Osteocyte (in vitro differentiated cells): ENCODE measurements at places on chromosomes 1 and 21. TPM values are rescaled to one million over a fixed set of nuclear protein-coding genes. Genes with fewer than 3 reads are reported as not detected.
A peak's percentile ranks its signal among the peaks of the same experiment; 100 is the strongest.

The LCE1E gene
- not detected in 2 replicates for total RNA-seq

DNA sequence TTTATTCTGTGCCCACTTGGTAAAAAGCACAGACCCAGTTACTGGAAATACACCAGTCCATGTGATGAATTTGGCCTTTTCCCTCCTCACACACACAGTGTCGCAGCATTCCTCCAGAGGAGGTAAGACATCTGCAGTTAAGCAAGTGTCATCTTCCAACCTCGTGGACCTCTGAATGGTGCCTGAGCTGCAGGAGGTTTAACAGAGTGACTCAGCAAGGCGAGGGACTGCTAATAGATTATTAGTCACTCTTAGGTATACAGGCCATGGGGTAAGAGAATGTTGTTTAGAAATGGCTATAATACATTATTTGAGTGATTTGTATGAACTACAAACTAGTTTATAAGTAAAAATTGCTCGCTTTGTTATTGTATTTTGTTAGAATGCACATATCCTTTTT is 8.6 kb upstream of the LRRC8B start:
- H3K36me3 ChIP-seq, result no peaks in the 10 kb centered on the region
- H3K4me3 ChIP-seq, result no peak overlapping the region
- no peak overlapping the region for H3K27ac ChIP-seq
- peaks cover 2% of the 10 kb centered on the region for H3K4me1 ChIP-seq

The LIN28A gene
- total RNA-seq, result not detected in 2 replicates

DNA sequence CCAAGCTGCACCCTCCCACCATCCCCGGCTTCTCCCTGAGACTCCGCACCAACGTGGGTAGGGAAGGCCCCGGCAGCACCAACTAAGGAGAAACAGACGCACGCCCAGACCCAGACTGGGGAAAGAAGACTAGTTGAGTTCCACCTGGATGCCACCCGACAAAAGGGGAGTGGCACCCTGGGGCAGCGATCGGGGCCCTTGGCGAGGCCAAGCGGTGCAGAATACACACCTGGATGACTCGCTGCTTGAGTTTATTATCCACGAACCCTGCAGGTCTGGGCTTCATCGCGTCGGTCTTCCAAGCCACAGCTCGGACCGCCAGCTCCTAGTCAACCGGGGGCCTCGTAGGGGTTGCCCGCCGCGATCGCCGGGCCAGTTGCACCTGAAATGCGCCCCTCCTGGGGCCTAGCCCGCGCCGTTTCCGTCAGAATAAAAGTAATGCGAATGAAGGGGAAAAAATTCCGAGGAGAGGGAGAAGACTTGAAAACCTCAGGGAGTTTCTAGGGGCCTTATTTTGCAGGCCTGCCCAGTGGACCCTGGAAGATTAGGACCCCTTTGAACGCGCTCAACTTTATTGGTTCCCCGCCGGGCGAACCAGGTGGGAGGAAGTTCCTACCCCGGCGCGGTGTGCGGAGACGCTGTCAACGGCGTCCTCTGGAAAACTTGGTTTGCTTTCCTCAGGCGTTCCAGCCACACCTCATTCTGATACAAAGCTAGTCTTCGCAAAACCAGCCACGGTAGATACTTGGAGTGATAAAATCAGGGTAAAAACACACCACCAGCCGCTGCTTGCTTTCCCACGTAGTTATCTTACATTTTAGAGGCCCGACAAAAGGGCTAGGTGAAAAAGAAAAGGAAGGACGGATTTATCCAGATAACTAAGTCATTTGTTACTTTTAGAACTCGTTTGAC is at the start of gene NVL:
Gene NVL (minus strand): TSS at position 331 of the 912 bp plus-strand sequence. CDS start 45 bp downstream, at position 286.
- H3K4me3 ChIP-seq, result peak within 1 kb of the TSS; percentile 94
- DNase-seq, result peak; percentile 91
- peak within 1 kb of the TSS; percentile 99 for H3K27ac ChIP-seq

DNA sequence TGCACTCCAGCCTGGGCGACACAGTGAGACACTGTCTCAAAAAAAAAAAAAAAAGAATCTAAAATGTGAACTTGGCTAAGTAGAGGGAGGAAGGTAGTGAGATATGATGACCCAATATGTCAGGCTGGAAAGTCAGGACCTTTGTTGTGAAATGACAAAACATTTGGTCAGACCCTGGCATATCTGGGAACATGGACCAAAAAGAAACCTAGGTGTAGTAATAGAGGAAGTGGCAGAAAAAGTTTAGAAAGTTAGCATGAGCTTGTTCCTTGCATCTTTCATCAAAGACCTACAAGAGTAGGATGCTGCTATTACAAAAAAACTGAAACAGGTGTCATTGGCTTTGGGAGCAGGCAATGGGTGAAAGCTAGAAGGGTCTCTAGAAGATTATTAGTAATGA is 7.3 kb upstream of the S100A3 start:
- no peaks in the 10 kb centered on the region for H3K27me3 ChIP-seq
- no peak overlapping the region for H3K4me3 ChIP-seq
- DNase-seq, result no peak
- H3K4me1 ChIP-seq, result peaks cover 18% of the 10 kb centered on the region

DNA sequence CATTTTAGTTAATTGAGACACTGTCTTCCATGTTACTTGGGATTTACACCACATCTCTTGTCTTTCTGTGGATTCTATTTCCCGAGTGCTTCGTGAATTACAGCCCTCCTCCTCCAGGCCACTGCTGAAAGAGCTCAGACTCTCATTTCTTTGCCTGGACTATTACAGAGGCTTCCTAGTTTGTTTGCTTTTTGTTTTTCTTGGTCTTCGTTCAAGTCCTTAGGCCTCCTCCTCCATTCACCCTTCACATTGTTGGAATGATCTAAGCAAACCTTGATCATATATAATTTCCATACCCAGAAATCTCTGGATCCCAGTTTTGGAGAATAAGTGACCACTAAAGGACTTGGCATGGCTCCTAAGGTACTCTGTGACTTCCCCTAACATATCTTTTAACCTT is 94.1 kb downstream of the CNIH3 start:
- peaks cover 5% of the 10 kb centered on the region for H3K27me3 ChIP-seq
- no peaks in the 10 kb centered on the region for H3K36me3 ChIP-seq
- DNase-seq, result no peak
- no peaks in the 10 kb centered on the region for H3K4me1 ChIP-seq
- no peak overlapping the region for H3K27ac ChIP-seq
- no peak overlapping the region for H3K4me3 ChIP-seq

The LCE1B gene
- total RNA-seq, result not detected in 2 replicates

- H3K27me3 ChIP-seq, result no peaks in the 10 kb centered on the region
- H3K4me1 ChIP-seq, result no peaks in the 10 kb centered on the region
- no peak overlapping the region for H3K4me3 ChIP-seq
- peaks cover 7% of the 10 kb centered on the region for H3K36me3 ChIP-seq
- no peak for DNase-seq
Observed at GRCh38 chr1:35756064-35756463, 13.7 kb downstream of the CLSPN start.

DNA sequence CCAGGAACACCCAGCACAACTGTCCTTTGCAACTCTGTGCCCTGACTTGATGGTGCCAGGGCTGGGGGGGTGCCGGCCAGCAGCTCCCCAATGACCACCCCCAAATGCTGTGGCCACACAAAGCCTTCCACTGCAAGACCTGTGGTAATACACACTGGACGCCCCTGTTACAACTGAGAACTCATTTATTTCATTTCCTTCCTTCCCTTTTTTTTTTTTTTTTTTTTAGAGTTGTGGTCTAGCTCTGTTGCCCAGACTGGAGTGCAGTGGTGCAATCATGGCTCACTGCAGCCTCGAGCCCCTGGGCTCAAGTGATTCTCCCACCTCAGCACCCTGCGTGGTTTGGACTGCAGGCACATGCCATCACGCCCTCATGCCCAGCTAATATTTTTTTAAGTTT is 25.2 kb downstream of the TP73 start:
- H3K36me3 ChIP-seq, result no peaks in the 10 kb centered on the region
- H3K27me3 ChIP-seq, result peaks cover 9% of the 10 kb centered on the region
- H3K27ac ChIP-seq, result no peak overlapping the region

The LMX1A gene
- not detected in 2 replicates for total RNA-seq

The FMN2 gene
- 8.6 and 9.3 TPM in 2 replicates for total RNA-seq

DNA sequence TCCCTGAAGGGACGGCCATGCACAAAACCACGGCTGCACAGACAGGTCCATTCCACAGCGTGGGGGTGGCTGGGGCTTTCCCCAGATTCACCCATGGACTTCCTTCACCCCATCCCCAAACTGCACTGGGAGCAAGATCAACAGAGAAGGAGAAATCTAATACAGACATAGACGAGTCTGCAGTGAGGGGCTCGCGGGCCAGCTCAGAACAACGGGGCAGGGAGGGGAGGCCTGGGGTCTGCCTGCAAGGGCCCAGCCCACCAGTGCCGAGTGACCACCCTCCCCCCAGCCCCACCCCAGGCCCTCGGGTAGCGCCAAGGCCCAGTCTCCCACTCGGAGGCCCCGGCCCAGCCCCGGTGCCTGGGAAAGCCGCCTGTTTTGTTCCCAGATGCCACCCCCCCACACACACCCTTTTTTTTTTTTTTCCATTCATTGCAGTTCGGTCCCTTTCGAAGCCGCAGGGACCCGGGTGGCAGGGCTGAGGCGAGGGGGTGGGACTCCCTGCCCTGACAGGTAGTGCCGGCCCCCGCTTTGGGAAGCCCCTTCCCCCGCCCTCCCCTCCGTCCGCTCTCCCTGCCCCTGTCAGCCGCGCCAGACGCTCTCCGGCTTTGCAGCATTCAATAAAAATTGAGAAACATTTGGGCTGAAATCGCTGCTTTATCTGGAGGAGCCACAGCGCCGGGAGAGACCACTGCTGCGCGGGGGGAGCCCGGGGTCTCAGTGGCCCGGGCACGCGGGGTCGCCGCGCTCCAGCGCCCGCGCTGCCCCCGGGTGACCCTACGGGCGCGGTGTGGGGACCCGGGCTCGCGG is 543 bp upstream of the EPHB2 start:
- no peaks in the 10 kb centered on the region for H3K36me3 ChIP-seq
- H3K4me3 ChIP-seq, result peak overlapping the region; percentile 64
- DNase-seq, result no peak
- no peak overlapping the region for H3K27ac ChIP-seq
- H3K4me1 ChIP-seq, result peaks cover 21% of the 10 kb centered on the region

- H3K27ac ChIP-seq, result no peak overlapping the region
- H3K4me1 ChIP-seq, result no peaks in the 10 kb centered on the region
- no peak for DNase-seq
- no peaks in the 10 kb centered on the region for H3K36me3 ChIP-seq
- no peak overlapping the region for H3K4me3 ChIP-seq
- peaks cover 7% of the 10 kb centered on the region for H3K27me3 ChIP-seq
Observed at GRCh38 chr1:226212545-226212944, 10.9 kb upstream of the MIXL1 start.

- H3K4me3 ChIP-seq, result no peak overlapping the region
- H3K27ac ChIP-seq, result peak overlapping the region; percentile 75
- H3K4me1 ChIP-seq, result peaks cover 28% of the 10 kb centered on the region
- H3K36me3 ChIP-seq, result peaks cover 38% of the 10 kb centered on the region
- H3K27me3 ChIP-seq, result no peaks in the 10 kb centered on the region
Observed at GRCh38 chr1:201850053-201850397, 21.1 kb downstream of the IPO9 start.

- DNase-seq, result no peak
- H3K27me3 ChIP-seq, result no peaks in the 10 kb centered on the region
- H3K4me3 ChIP-seq, result no peak overlapping the region
- peaks cover 9% of the 10 kb centered on the region for H3K36me3 ChIP-seq
- H3K4me1 ChIP-seq, result peaks cover 3% of the 10 kb centered on the region
- no peak overlapping the region for H3K27ac ChIP-seq
Observed at GRCh38 chr1:64567426-64568170, 97.7 kb downstream of the CACHD1 start.

DNA sequence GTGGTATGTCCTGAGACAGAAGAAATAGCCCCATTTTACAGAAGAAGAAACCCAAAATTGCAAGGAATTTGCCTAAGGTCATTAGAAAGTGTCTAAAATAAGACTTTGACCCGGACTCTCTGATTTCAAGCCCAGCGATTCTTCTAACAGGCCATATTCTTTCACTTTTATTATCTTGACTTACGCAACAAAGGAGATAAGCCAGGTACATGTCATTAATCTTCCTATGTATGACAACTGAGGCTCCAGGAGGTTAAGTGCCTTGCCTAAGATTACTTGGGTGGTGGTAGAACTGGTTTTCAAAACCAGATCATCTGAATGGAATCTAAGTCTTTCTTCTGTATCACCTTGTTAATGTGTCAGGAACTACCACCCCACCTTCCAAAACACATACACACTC is 124.3 kb downstream of the PBX1 start:
- H3K27ac ChIP-seq, result no peak overlapping the region
- no peaks in the 10 kb centered on the region for H3K27me3 ChIP-seq
- H3K4me3 ChIP-seq, result no peak overlapping the region
- peaks cover 3% of the 10 kb centered on the region for H3K36me3 ChIP-seq

The RIMS3 gene
- 16.5 and 17.0 TPM in 2 replicates for total RNA-seq

DNA sequence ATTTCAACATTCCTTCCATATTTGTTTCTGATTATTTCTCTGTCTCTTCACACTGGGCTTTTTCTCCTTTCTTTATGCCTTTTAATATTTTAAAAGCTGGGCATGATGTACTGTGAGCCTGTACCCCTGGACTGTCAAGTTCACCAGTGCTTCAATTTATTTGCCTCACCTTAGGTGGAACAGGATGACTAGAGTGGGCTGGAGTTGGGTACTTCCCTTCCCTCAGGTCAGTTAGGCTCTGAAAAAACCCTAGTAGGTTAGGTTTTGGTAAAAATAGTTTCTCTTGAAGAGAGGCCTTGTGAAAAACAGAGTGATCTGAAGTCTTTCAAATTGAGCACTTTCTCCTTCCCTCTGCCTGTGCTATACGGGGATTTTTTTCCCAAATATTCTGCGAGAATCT is 163.0 kb upstream of the LYPLAL1 start:
- no peaks in the 10 kb centered on the region for H3K27me3 ChIP-seq
- no peak for DNase-seq
- H3K4me3 ChIP-seq, result no peak overlapping the region
- no peak overlapping the region for H3K27ac ChIP-seq
- H3K36me3 ChIP-seq, result peaks cover 2% of the 10 kb centered on the region
- peaks cover 2% of the 10 kb centered on the region for H3K4me1 ChIP-seq

DNA sequence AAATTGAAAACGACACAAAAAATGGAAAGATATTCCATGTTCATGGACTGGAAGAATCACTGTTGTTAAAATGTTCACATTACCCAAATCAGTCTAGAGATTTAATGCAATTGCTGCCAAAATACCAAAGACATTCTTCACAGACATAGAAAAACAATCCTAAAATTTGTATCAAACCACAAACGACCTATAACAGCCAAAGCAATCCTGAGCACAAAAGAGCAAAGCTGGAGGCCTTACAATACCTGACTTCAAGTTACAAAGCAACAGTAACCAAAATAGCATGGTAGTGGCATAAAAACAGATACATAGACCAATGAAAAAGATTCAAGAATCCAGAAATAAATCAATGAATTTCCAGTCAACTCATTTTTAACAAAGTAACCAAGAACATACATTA is 1077.3 kb downstream of the KCNT2 start:
- H3K27me3 ChIP-seq, result no peaks in the 10 kb centered on the region
- no peak overlapping the region for H3K4me3 ChIP-seq
- peak overlapping the region; percentile 53 for H3K27ac ChIP-seq
- peaks cover 24% of the 10 kb centered on the region for H3K4me1 ChIP-seq
- H3K36me3 ChIP-seq, result peaks cover 2% of the 10 kb centered on the region

The FUCA1 gene
- 16.4 and 18.0 TPM in 2 replicates for total RNA-seq

The CLIC6 gene
- total RNA-seq, result 0.16 and 0.40 TPM in 2 replicates

The KCNK1 gene
- not detected in 2 replicates for total RNA-seq

GRCh38 chr1:71031426-71031825 is 16.2 kb downstream of the PTGER3 start:
- no peak overlapping the region for H3K4me3 ChIP-seq
- no peak for DNase-seq
- no peak overlapping the region for H3K27ac ChIP-seq
- no peaks in the 10 kb centered on the region for H3K4me1 ChIP-seq
- no peaks in the 10 kb centered on the region for H3K36me3 ChIP-seq
